ENCODE measurements at places on chromosomes 3 and 15.

DNA sequence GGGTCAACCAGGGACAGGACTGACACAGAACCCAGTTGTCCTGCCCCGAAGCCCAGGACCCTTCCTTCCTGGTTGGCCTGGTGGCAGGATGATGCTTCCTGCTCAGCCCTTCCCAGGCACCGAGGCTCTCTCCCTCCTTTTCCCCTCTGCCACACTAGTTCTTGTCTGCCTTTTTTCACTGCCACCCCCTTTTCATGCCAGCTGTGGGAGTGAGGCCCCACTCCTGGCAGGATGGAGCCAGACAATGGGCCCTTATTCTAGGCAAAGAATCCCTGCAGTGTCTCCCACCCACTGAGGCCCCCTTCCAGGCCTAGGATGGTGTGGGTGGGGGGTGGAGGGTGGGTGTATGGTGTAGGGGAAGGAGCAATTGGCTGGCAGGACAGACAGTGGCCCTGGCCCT is 1.1 kb upstream of the SCAMP5 start:
- no peak for DNase-seq

- DNase-seq, result no peak
These were observed 112.0 kb downstream of the TMCO5A start for GRCh38 chr15:38046257-38047051.

DNA sequence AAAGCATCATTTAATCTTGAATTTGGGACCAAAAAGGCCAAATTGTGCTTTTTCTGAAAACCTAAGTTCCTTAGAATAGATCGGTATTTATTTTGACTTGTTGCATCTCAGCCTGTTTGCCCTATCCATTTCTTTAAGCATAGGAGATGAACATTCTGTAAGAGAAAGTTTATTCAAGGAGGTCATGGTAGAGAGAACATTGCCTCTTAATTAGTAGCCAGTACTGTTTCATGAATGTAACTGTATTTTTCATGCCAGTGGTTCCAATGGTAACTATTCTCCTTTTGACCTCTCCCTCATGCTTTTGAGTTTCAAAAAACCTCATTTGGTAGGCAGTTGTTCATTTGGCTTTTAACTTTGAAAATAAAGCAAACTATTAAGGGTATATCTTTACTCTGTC is 55.4 kb downstream of the ARMC8 start:
- DNase-seq, result no peak

GRCh38 chr15:81190922-81191507 is 5.7 kb upstream of the IL16 start:
- DNase-seq, result no peak

- no peak for DNase-seq
These were observed 29.3 kb upstream of the STT3B start for GRCh38 chr3:31503456-31503855.

DNA sequence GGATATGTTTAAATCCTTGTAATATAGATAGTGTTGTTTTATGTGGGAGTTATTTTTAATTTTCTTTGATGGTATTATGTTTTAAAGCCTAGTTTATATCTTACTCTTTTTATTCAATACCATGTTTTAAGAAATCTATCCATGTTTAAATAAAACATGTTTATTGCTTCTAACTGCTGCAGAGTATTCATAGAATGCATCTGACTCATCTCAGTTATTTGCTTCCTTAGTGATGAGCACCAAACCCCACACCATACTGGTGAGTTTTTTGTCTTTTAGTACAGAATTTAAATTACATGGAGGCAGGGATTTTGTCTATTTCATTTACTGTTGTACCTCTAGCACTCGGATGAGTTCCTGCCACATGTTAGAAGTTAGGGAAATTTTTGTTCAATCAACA is 209.2 kb downstream of the NSUN3 start:
- DNase-seq, result no peak

All from neuronal stem cell (in vitro differentiated cells).